ENCODE measurements at places on chromosomes 1 and 21.

GRCh38 chr1:183778568-183779433 lies 26.1 kb upstream of the RGL1 start:
- no peak for DNase-seq

GRCh38 chr1:113041569-113042284 lies 31.3 kb upstream of the LRIG2 start:
- DNase-seq: no peak

- DNase-seq: no peak
Observed at GRCh38 chr1:52059888-52060287, 3.8 kb downstream of the BTF3L4 start.

GRCh38 chr1:194830387-194830786 lies 1644.0 kb upstream of the B3GALT2 start:
- DNase-seq: no peak

DNA sequence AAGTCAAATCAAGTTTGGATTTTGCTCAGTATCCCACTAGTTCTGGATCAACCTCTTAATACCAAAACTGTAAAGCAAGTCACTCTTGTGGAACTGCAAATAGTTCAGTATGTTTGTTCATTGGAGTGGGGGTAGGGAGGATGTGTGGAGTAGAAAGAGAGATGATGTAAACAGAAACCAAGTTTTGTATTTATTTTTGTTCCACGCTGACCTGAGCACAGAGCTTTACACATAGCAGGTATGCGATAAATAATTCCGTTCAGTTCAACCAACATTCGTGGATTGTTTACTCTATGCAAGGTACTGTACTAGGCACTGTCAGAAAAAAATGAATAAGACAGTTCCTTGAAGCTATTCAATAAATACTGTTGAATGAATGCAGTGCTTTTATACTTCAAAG lies 4.5 kb upstream of the ZNF644 start:
- no peak for DNase-seq

DNA sequence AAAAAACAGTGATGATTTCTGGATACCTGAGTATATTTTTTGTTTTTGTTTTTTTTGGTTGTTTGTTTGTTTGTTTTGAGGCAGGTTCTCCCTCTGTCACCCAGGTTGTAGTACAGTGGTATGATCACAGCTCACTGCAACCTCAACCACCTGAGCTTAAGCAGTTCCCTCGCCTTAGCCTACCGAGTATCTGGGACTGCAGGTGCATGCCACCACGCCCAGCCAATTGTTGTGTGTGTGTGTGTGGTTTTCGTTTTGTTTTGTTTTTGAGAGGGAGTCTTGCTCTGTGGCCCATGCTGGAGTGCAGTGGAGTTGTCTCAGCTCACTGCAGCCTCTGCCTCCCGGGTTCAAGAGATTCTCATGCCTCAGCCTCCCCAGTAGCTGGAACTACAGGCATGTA lies 55.3 kb upstream of the RCC1 start:
- no peak for DNase-seq

All from NCI-H2227 treated with DMSO at 0.1 percent for 48 hours (cell line).